Ecto neural progenitor cell (in vitro differentiated cells): ENCODE measurements at places on chromosomes 6 and 20.

GRCh38 chr6:3356056-3356823 lies 97.5 kb downstream of the PSMG4 start:
- peak; percentile 83 for DNase-seq

DNA sequence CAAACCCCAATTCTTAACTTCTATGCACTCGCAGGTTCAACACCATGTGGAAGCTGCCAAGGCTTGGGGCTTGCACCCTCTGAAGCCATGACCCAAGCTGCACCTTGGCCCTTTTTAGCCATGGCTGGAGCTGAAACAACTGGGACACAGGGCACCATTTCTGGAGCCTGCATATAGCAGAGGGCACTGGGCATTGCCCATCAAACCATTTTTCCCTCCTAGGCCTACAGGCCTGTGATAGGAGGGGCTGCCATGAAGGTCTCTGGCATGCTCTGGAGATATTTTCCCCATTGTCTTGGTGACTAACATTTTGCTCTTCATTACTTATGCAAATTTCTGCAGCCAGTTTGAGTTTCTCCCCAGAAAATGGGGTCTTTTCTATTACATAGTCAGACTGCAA lies 484.7 kb downstream of the EPHA7 start:
- DNase-seq, result no peak

- DNase-seq, result no peak
These were observed 179.8 kb downstream of the TASP1 start for GRCh38 chr20:13458860-13459451.

DNA sequence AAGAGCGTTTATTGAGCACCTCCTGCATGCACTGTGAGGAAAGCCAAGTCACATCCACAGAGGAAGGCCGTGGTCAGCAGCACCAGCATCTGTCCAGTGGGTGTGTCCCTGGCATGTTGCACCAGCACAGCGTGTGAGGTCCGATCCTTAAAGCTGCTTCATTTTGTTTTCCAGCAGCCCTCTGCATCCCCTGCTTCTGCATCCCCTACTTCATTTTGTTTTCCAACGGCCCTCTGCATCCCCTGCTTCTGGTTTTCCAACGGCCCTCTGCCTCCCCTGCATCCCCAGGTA lies 147.8 kb downstream of the SYCP2 start:
- no peak for DNase-seq

DNA sequence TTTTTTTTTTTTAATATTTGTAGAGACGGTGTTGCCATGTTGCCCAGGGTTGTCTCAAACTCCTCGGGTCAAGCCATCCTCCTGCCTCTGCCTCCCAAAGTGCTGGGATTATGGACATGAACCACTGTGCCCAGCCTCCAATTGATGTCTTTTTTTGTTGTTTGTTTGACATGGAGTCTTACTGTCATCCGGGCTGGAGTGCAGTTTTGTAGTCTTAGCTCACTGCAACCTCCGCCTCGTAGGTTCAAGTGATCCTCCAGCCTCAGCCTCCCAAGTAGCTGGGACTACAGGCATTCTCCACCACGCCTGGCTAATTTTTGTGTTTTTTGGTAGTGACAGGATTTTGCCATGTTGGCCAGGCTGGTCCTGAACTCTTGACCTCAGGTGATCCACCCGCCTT lies 9.4 kb upstream of the MROH8 start:
- DNase-seq, result no peak

DNA sequence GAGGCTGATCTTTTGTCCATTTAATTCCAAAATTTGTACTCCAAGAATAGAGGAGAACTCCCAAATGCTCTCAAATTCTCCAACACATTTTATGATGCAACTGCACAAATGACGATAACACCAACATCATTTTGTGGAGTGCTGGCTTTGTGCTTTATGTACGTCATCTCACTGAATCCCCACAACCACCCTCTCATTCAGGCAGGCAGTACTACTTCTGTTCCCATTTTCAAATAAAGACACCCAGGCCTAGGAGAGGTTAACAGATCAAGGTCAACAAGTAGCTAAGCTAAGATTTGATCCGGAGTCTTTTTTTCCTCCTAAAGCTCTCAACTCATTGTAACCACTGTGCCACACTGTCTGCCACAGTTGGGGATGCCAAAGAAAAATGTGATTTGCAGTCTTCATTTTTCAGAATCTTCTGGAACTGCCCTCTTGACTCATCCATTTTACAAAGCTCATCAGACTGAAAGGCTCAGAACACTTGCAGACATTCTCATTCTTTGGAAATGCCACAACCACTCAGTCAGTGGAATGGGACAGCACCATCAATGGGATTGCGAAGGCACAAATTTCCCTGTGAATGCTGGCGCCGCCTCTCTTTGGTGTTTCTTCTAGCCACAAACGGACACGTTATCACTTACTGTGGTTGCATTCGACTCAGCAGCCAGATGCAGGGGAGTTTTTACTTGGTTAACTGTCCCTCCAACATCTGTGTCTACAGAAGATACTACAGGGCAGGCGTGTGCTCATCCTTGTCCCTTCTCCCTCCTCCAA lies 184.4 kb downstream of the GJA10 start:
- DNase-seq, result no peak

DNA sequence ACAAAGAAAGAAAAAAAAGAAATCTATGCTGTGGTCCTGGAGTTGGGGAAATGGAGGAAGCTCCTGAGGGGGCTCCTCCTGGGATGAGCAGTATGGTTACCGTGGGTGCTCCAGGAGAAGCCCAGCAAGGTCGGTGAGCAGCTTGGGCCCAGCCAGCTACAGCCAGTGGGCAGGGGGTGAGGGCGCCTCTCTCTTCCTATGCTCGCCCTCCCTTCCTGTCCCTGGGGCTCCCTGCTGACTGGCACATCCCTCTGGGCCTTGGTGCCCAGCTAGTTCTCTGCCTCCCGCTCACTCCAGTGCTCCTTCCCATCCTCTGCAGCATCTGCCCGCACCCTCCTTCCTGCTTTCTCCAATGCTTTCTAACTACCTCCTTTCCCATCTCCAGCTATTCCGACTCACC lies 16.6 kb downstream of the CD40 start:
- DNase-seq, result no peak

- no peak for DNase-seq
These were observed 38.7 kb upstream of the CST5 start for GRCh38 chr20:23918101-23918862.
